ENCODE measurements at places on chromosomes 7 and 10.
A peak's percentile ranks its signal among the peaks of the same experiment; 100 is the strongest.

DNA sequence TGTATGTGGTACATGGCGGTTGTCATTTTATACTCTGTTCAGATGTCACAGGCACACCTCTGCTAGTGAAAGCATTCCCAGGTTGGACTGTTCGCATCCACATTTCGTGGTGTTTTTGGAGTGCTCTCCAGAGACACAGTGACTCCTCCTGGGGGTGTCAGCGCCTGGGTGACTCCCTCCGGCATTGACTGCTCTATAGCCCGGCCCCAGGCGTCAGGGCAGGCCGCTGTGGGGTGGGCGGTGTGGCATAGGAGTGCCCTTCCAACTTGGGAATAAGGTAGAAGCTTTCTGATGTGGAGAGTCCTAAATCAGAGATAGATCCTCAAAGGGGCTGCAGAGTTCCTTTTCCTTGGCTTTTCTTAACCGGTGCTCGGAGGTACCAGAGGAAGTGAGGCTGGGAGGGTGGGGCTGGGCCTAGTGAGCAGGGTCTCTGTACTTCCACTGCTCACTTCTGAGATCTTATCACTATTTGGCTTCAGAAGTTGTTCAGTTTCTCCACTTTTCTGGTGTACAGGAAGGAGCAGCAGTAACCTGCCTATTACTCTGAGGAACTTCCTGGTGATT is 32.3 kb downstream of the CCNY start:
- DNase-seq = no peak

DNA sequence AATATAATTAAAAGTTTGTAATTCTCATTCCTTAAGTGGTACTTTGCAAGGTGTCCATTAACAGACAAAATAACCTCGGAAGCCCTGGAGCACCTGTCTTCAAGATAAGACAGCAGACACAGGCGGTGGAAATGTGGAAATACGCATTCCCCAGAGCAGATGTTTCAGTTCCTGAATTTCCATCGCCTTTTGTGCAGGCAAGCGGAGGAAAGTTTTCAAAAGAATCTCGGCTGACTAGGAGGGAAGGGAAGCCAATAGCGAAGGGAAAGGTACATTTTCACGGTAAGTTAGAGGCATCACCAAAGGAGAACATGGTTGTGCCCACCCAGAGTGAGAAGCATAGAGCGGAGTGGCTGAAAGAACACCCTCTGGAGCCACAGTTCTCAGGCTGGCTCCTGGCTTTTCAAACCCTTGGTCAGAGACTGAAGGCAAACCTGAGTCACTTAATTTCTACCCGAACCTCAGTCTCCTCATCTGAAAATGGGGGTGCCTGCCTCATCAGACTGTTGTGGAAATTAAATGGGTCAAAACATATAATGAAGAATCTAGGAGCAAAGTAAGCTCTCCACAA is 13.6 kb downstream of the CPA1 start:
- DNase-seq = no peak

- no peak for DNase-seq
Observed at GRCh38 chr7:35647171-35647574, 47.8 kb downstream of the HERPUD2 start.

- peak; percentile 59 for DNase-seq
Observed at GRCh38 chr7:81333004-81333403, 414.2 kb upstream of the SEMA3C start.

GRCh38 chr10:73909540-73910115 is 1.3 kb upstream of the PLAU start:
- no peak for DNase-seq
